ENCODE measurements at places on chromosomes 11 and 22.

DNA sequence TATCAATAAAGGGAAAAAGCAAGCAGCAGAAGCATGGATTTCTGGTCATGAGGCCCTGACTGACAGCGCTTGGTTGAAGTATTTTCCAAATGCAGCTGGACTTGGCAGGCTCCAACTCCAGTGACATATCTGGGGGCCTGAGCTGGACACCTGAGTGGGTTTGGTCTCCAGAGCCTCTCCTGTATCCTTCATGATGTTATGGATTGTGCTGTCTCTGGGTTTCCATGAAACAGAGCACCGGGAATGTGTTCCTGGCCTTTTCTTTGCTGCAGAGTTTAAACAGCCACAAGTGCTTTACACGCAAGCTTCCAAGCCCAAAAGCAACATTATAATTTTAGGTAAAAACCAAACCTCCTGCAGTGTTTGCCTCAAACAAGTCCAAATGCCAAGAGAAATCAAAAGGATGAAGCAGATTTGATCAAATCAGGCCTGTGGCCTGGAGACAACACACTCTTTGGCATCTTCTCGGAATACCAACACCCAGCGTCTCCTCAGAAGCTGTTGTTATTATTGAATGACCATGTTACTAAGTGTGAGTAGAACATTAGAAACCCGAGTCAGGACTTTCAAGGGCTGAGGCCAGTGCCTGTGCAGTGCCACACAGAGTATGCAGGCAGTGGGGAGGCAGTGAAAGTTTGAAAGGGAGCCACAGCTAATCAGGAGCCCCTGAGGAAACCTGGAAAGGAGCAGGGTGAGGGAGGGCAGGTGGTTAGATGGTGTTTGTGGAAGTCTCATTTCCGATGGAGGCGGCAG lies 42.0 kb downstream of the ME3 start:
- DNase-seq = no peak

GRCh38 chr11:17646451-17647145 lies 72.8 kb upstream of the MYOD1 start:
- no peak for DNase-seq

GRCh38 chr11:129989149-129989813 lies 13.4 kb downstream of the PRDM10 start:
- DNase-seq = no peak

DNA sequence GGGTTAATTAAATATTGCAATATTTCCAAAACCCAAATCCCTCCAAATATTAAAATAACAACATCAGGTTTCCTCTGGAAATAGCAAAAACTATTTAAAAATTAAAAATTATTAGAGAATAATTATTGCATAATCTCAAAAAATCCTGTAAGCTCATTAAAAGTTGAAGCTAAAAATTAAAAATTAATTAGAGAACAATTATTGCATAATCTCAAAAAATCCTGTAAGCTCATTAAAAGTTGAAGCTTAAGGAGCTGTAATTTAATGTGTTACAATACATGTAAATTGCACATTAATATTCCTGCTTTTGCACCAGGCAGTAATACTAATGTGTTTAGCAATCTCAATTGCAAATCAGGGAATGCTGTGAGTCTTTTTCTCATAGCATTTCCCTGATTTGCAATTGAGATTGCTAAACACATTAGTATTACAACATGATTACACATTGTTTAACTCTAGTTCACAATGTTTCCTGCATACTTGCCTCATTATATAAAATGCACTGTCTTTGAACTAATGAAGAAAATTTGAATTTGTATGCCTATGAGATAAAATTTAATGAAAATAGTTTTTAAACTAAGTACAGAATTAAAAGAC lies 247.7 kb downstream of the GUCY1A2 start:
- no peak for DNase-seq

GRCh38 chr11:126059238-126059781 lies 3.4 kb downstream of the CDON start:
- DNase-seq = no peak

- DNase-seq = no peak
These were observed 25.2 kb downstream of the MORC2 start for GRCh38 chr22:30943368-30943767.

- DNase-seq = no peak
These were observed 72.2 kb downstream of the RBMXL2 start for GRCh38 chr11:7160814-7161489.

- no peak for DNase-seq
These were observed 37.0 kb upstream of the LRRC55 start for GRCh38 chr11:57144531-57145320.

DNA sequence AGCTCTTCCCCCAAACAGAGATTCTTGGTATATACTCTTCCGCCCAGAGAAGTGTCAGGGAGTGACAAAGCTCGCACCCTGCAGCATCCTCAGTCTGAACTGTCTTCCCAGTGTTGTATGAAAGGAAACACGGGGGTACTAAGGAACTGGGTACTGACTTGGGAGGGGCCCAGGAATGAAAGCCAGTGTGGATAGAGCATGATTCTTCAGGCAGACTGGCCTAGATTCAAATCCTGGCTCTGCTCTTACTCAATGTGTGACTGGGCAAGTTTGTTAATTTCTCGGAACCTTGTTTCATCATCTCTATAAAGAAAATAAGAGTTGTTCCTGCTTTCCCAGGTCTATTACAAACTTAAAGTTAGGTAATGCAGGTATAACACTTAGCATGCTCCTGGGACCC lies 266.0 kb upstream of the NARS2 start:
- DNase-seq = no peak

- no peak for DNase-seq
These were observed 36.2 kb downstream of the UVRAG start for GRCh38 chr11:75851203-75851602.

DNA sequence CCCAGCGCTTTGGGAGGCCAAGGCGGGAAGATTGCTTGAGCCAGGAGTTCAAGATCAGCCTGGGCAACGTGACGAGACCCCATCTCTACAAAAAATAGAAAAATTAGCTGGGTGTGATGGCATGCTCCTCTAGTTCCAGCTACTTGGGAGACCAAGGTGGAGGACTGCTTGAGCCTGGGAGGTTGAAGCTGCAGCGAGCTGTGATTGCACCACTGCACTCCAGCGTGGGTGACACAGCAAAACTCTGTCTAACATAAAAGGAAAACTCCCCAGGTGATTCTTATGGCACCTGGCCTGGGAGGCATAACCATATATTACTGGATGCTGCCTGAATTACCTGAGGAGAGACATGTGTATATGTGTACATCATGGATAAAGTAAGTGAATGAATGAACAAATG lies 29.1 kb downstream of the KIAA1671 start:
- DNase-seq = no peak

DNA sequence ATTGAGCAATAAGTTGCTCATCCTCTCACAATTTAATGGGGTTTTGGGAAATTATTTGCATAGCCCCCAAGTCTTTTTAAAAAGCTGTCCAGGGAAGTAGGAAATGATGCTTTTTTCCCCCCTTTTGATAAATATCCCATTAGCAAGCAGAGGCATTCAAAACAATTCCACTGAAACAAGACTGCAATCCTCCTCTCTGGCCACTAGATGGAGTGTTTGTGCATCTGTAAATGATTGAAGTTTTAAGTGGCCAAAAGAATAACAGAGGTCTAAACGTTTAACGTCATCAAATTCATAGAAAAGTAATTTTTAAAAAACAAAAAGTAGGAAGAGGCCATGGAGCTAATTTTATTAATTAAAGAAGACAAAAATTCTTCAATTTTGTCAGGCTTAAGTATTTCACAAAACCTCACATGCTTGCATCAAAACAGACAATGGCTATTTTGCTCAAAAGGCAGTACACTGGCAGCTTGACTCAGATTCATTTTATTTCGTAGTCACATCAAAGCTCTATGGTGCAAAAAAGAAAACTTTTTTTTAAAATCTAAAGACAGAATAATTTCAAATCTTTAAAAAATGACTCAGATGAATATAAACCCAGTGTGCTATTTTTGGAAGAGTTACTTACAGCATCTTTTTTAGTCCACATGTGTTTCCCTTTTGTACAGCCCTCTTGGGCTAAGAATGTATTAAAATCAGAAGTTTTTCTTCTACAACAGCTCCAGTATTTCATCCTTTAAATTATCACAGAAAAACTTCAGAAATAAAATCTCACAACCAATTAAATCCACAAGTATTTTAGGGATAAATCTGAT lies 17.8 kb downstream of the CHORDC1 start:
- DNase-seq = no peak

DNA sequence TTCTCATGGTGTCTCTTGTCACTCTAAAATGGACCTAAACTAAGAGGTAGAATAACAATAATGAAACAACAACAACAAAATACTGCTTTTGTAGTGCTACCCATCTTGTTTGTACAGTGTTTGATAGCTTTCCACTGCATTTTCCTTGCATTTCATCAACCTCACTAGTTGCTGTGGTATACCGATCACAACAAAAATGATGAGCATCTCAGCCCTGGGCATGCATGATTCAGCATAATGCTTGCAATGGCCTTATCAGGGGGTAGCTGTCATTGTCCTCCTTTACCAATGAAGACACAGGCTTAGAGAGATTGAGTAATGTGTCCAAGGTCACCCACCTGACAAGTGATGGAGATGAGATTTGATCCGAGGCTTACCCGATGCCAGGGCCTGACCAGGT lies 682.5 kb downstream of the NTM start:
- DNase-seq = no peak

DNA sequence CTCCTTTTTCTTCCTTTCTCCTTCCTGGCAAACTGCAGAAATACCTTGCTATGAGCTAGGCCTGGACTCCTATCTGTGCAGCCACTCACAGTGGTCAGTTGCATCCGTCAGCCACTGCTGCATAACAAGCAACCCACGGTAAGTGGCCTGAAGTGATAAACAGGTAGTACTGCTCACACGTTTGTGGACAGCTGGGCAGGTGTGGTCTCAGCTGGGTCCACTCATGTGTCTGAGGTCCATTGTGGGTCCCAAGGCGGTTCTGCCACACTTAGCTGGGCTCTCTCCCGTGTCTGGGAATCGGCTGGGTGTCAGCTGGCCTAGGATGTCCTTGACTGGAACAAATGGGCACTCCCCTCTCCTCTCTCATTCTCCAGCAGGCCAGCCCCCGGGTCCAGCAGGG lies 109.3 kb downstream of the BRD1 start:
- no peak for DNase-seq

- DNase-seq = no peak
These were observed 55.0 kb downstream of the POLD3 start for GRCh38 chr11:74647404-74647803.

- peak; percentile 86 for DNase-seq
These were observed at the start of gene LMF2 for GRCh38 chr22:50507421-50507990. LMF2 (minus strand) TSS chr22:50507702; CDS start chr22:50507675, 27 bp downstream.

DNA sequence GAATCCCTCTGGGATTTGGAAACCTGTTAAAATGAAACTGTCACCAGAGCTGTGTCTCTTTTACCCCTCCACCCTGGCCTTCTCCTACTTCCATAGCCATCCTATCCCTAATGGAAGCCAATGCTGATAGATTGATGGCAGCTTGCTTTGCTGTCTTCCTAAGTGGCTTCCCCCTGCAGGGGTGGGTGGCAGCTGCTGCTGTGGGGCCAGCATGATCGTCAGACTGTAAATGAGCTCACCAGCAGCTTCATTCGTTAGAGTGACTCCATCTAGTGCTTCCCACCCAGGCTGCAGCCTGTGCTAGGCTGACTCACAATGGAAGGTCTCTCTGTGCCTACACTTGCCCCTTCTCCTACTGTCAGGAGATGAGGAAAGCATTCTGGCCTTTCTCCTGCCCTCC lies 311.0 kb downstream of the BUD13 start:
- DNase-seq = no peak

DNA sequence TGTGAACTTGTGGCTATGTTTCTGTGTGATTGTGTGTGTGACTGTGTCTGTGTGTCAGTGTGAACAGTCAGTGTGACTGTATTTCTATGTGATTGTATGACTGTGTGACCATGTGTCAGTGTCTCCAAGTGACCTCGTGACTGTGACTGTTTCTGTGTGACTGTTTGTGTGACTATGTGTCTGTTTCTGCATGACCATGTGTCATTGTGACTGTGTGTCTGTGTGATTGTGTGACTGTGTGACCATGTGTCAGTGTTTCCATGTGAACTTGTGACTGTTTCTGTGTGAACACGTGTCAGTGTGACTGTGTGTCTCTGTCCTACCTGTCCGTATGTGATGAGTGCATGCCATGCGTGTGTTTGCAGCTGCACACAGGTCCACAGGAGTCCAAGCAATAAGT lies 8.8 kb upstream of the PKNOX2 start:
- no peak for DNase-seq

- DNase-seq = no peak
These were observed 11.1 kb downstream of the CTR9 start for GRCh38 chr11:10762185-10762584.

GRCh38 chr11:123338266-123338800 lies 91.7 kb upstream of the GRAMD1B start:
- DNase-seq = no peak

DNA sequence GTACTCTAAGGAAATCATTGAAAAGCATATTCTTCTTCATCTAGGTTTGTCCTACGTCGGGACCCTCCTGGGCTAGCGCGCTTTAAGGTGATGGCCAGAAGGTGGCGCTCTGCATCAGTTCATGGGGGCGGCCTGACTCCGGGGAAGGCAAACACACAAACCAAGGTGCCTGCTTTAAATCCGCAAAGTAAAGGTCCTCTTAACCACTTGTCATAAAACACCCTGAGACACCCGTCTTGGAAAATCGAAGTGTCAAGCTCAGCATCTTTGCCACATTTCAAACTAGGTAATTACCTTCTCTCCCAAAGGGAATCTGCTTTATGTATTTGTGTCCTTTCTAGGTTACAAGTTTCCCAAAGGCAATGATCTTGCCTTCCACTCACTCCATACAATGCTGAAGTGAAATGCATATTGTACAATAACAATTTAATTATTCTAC lies 33.9 kb downstream of the LMO2 start:
- DNase-seq = peak; percentile 67

- DNase-seq = no peak
These were observed 217.7 kb upstream of the CTSC start for GRCh38 chr11:88555018-88555828.

GRCh38 chr11:73422886-73423285 lies 46.7 kb downstream of the RELT start:
- DNase-seq = no peak

GRCh38 chr11:34331736-34332135 lies 26.1 kb downstream of the ABTB2 start:
- DNase-seq = no peak

DNA sequence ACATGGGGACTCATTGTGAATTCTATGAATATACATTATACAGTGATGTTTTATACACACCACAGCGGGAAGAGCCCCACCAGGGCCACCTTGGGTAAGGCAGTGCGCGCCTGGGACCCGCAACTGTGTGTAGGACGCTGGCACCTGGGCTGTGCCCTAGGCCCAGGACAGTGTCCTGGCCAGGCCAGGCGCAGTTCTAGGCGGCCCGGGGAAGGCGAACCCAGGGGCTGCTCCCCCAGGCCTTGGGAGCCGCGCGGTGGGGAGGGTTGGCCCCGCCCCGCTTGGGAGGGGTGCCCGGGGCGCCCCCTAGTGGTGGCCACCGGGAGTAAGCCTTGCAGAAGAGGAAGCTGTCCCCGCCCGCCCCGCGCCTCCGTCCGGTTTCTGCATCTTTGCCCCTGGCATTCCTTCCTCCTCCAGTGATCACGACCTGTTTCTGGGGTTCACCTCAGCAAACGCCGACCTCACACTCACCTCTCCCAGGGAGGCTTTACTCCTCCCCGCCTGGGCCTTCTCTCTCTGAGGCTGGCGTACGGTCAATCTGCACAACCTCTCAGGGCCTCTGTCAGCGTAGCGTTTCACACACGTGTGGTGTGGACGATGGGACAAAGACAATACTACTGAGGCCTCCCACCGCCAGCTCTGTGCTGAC lies 9.5 kb upstream of the EHD1 start:
- peak; percentile 87 for DNase-seq
